ENCODE measurements at places on chromosomes 2 and 18.

- no peak for DNase-seq
Measured at GRCh38 chr2:112142525-112143078, 4.4 kb downstream of the FBLN7 start.

DNA sequence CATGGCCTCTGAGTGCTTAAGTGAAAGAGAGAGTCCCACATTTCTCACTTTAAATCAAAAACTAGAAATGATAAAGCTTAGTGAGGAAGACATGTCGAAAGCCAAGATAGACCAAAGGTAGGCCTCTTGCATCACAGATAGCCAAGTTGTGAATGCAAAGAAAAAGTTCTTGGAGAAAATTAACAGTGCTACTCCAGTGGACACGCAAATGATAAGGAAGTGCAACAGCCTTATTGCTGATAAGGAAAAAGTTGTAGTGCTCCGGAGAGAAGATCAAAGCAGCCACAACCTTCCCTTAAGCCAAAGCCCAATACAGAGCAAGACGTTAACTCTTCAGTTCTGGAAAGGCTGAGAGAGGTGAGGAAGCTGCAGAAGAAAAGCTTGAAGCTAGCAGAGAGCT, 32.1 kb downstream of the PSMD1 start:
- DNase-seq, result no peak

- DNase-seq, result no peak
Measured at GRCh38 chr18:24189664-24190346, 50.9 kb downstream of the CABYR start.

GRCh38 chr2:54880428-54880827, 157.0 kb downstream of the EML6 start:
- no peak for DNase-seq

- no peak for DNase-seq
Measured at GRCh38 chr18:52060607-52061304, 279.2 kb upstream of the DCC start.

- DNase-seq, result no peak
Measured at GRCh38 chr2:176464886-176465564, 195.8 kb downstream of the MTX2 start.

GRCh38 chr18:48828691-48829442, 121.9 kb downstream of the SMAD7 start:
- no peak for DNase-seq

GRCh38 chr2:33145459-33145858, 198.7 kb downstream of the LTBP1 start:
- DNase-seq, result no peak

- no peak for DNase-seq
Measured at GRCh38 chr2:47073641-47074040, 81.5 kb downstream of the STPG4 start.

- no peak for DNase-seq
Measured at GRCh38 chr18:49335677-49336076, 124.8 kb downstream of the DYM start.

DNA sequence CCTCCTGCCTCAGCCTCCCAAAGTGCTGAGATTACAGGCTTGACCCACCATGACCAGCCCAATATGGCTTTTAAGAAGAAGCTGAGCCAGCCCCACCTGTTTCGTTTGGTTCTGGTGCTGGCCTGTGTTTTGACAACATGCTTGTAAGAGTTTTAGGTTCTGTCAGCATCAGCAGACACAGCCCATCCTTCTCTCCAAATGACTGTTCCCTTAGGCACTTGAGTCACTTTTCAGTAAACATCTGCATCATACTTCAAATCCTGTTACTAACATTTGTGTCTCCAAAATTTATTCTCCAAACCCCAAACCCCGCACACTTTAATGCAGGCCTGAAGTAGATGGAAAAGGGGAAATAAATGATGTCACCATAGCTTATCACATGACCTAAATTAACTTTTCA, 1118.5 kb downstream of the TSN start:
- no peak for DNase-seq
